ENCODE measurements at places on chromosomes 1 and 21.

DNA sequence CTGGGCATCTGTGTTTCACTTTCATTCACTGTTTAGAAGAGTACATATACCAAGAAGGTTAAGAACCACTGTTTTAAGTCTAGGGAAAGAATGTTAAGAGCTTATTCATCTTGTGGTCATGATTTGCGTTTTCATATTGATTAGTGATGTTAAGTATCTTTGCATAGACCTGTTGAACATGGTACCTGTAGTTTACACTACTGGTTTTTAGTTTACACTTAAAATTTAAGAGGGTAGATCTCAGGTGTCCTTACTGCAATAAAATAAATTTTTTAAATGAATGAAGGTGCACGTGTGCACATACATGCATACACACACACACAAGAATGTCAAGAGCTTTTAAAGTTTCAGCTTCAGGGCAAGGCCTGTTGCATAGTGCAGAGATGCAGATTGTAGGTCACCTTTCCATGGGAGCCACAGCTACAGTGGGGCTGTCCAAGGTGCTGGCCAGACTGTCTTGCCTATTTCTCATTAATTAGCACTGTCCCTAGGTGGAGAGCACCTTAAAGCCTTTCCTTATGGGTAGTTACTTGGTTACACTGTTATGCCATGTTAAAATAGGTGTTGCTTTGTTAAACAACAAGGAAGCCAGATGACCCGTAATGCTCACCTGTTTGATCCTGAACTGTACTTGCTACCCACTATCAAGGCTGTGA, 543.0 kb upstream of the DAB1 start:
- peak; percentile 8 for DNase-seq

- DNase-seq = no peak
Observed at GRCh38 chr1:27990920-27991537, 31.3 kb downstream of the XKR8 start.

GRCh38 chr1:29211086-29212030, 19.4 kb downstream of the MECR start:
- DNase-seq = no peak

GRCh38 chr1:65538086-65538485, 117.6 kb downstream of the LEPR start:
- no peak for DNase-seq

DNA sequence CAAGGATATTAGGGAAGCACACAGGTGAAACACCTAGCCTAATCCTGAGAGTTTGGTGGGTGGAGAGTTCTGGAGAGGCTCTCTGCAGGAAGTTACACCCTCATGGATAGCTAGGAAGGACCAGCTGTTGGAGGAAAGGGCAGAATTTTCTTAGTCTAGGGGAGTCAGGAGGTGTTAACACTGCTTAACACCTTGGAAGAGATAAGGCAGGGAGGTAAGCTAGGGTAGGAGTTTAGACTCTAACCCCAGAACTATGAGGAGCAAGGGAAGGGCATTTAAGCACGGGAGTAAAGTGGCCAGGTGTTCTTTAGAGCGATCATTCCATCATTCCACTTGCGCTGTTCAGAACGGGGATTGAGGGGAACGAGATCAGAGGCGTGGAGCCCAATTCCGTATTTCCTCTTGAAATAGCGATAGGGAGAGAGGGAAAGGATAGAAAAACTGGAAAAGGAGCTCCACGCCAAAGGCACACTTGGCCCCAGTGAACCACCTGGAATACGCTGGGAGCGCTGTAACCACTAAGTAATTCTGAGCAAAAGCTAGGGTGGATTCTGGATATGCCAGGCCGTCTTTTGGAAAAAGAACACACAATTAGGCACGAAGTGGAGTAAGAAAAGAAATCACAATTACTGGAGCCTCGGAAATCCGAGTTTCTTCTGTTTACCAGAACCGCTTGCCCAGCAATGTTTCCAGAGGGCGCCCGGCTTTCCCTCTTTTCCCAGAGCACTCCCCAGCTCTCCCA, 1.5 kb upstream of the GPR137B start:
- DNase-seq = no peak

- no peak for DNase-seq
Observed at GRCh38 chr1:197284325-197284724, 16.3 kb downstream of the CRB1 start.

- no peak for DNase-seq
Observed at GRCh38 chr1:63326106-63326472, 3.7 kb downstream of the FOXD3 start.

DNA sequence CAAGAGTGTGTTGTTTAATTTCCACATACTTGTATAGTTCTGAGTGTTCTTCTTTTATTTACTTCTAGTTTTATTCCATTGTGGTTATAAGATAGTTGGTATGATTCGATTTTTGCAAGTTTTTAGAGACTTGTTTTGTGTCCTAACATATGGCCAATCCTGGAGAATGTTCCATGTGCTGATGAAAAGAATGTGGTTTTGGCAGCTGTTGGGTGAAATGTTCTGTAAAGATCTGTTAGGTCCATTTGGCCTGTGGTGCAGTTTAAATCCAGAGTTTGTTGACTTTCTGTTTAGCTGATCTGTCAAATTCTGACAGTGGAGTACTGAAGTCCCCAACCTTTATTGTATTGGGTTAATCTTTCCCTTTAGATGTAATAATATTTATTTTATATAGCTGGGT, 19.5 kb upstream of the TIPRL start:
- DNase-seq = no peak

DNA sequence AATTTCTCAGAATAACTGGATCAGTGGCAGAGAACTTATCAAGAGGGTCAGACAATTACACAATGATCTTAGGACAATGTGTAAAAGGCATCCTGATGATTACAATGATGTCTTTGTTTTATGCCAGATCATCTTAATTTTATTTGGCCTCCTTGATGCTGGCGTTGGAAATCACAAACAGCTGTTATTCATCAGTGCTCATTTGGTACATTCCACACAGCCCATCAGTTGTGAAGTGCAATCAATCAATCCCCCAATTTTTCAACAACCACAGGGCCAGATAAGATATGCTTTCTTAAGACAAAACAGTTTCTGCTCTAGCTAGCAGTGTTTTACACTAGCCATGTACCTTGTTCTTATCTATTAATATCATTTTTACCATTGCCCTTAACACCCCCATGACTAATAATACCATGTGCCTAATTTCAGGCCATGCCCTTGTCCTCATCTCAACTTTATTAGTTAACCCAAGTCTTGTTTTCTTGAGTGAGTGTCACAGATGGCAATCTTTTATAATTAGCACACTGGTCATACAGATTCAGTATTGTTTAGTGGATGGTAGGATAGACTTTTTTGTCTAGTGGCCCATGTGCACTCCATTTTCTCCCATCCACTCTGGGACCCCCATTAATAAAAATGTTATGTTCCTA, 40.8 kb upstream of the COL24A1 start:
- no peak for DNase-seq

GRCh38 chr21:19489930-19490329, 1086.3 kb upstream of the TMPRSS15 start:
- no peak for DNase-seq

GRCh38 chr1:149844101-149844500, 55.3 kb upstream of the BOLA1 start:
- peak; percentile 44 for DNase-seq

- no peak for DNase-seq
Observed at GRCh38 chr21:43988506-43989230, 23.4 kb upstream of the TRAPPC10 start.

DNA sequence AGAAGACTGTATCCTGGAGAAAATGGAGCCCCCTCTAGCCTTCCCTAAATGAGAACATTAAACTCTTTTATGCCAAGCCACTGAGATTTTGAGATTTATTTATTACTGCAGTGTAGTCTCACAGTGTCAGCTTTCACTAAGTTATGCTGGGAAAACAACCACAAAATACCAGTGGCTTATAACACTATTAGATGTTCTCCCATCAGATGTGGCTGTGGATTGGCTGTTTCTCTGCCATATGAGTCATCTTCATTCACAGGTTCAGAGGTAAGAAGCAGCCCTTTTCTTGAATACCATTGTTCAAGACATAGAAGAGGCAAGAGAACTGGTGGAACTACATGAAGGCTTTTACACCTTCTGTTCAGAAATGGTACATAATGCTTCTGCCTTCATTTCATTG, 32.1 kb upstream of the ST6GALNAC5 start:
- DNase-seq = no peak

DNA sequence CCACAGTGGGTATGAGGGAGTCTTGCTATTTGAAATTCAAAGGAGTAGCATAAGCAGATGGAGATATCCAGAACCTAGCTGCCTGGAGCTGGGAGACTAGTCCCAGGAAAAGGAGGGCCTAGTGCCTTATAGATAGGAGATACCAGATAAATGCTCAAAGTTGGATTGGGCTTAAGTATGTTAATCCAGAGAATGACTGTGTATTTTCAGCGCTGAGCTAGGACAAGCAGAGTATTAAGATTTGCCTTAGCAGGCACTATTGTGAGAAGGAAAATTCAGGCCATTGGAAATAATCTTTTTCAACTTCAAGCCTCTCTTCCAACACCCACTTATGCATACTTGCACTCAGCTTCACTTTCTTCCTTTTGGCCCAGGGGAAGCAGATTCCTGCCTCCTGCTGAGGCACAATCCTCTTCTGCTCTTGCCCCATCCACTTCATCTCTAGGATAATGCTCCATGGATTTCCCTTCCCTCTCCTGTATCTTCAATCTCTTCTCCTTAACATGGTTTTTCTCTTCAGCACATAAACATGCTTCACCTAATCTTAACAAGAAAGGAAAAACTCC, 21.1 kb downstream of the PIK3C2B start:
- no peak for DNase-seq

GRCh38 chr1:180040034-180040433, 85.4 kb downstream of the CEP350 start:
- no peak for DNase-seq

DNA sequence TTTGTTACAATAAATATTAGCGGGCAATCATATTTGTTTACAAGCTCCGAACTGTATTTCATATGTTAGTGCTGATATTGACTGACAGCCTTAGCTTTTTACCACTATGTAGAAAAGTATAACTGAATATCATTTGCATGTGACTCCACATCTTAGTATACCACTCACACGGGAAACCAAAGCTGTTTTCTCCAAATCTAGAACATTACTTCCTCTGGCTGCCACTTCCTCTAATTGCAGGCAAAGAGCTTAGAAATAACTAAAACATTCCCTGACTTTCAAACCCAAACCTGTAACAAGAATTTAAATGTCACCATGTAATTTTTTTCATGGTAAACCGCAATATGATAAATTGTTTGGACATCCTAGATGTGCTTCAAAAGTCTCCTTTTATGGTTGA, 174.7 kb downstream of the LBR start:
- DNase-seq = no peak

GRCh38 chr1:147723691-147724323, 36.6 kb downstream of the GJA5 start:
- DNase-seq = peak; percentile 43

GRCh38 chr1:59574085-59574484, 240.7 kb upstream of the HOOK1 start:
- DNase-seq = no peak

DNA sequence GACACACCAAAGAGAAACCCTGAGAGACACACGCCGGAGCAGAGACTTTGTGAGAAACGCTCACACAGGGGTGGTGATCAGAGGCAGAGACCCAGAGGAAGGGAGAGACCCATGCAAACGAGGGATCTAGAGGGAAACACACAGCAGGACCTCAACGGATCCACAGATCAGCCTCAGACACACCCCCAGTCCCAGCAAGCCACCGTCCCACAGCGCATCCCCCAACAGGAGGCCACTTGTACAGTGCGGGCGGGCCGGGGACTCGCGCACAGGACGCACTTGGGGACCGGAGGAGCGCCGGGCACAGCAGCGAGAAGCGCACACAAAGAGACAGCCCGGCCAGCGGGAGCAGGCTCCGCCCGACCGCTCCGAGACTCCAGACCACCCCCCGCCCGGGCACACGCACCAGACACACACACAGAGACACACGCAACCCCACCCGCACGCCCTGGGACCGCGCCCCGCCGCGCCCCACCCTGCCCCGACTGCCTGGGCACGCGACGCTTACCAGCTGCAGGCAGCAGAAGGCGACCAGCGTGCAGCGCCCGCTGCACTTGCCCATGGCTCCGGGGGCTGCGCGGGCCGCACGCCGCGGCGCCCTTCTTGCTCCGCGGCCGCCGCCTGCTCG, 587 bp downstream of the NKAIN1 start:
- DNase-seq = no peak

DNA sequence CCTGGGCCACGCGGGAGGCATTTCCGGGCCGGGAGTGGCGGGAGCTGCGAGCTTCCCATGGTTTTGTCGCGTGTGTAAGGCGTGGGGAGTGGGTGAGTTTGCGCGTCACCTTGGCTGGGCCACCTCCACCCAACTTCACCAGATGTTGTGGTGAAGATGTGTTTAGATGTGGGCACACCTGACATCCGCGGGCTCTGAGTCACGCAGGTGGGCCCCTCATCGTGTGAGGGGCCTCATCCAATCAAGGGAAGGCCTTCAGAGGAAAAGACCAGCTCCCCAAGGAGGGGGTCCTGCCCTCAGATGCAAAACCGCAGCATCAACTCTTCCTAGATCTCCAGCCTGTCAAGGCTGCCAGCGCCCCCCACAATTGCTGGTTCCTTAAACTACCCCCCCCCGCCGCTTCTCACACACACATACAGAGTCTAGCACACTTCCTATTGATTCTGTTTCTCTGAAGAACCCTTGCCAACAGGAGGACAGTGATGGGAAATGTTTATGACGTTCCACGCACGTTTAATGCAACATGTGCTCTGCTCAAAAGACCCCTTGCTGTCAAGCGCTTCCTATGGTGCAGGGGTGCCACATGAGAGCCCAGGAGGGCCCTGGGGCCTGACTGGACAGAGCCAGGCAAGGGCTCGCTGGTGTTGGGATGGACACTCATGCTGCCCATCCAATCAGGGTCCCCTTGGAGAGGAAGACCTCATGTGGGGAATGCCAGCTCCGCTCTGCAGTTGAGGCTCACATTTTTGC, 11.9 kb downstream of the ACTRT2 start:
- DNase-seq = peak; percentile 53

DNA sequence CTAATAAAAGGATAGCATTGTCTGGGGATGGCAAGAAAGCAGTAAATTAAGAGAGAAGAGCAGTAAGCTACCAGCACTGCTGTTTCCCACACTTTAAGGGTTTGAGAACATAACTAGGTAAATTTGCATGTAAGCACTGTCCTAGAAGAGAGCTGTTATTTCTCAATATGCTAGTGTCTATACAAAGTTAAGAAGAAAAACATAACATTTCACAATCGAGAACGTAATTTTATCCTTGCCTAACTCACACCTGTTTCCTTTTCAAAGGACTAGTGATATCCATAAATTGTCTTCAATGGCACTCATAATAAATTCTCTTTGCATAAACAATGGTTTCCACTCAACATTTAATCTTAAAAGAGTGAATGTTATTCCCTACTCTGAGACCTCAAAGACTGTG, 576.0 kb downstream of the PTBP2 start:
- no peak for DNase-seq
